NCI-H1417 (cell line): ENCODE measurements at places on chromosomes 12 and 14.

DNA sequence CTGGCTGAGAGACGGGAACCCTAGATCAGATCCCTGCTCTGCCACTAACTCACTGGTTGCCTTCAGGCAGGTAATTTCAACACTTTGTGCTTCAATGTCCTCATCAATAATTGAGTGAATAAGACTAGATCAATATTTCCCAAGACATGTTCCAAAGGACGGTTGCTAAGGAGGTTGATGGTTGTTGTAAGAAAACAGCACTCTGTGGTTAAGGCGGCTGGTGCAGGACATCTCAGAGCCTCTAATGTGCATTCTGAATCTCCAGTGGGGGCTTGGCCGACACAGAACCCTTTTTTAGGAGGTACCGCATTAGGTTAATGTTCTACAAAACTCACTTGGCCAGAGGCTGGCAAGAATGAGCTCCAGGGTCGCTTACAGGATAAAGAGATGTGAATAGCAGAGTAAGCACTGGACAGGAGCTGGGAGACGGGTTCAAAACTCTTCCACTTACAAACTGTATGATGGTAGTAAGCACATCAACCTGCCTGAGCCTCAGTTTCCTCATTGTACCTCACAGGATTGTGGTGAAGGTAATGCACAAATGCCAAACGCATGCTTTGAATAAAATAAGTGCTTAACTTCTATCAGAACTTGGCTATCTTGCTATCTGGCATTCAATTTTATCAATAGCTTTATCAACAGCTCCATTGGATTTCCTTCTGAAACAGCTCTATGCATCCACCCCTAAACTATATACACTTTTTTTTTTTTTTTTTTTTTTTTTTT, 136.9 kb upstream of the PARP11 start:
- no peak for DNase-seq

DNA sequence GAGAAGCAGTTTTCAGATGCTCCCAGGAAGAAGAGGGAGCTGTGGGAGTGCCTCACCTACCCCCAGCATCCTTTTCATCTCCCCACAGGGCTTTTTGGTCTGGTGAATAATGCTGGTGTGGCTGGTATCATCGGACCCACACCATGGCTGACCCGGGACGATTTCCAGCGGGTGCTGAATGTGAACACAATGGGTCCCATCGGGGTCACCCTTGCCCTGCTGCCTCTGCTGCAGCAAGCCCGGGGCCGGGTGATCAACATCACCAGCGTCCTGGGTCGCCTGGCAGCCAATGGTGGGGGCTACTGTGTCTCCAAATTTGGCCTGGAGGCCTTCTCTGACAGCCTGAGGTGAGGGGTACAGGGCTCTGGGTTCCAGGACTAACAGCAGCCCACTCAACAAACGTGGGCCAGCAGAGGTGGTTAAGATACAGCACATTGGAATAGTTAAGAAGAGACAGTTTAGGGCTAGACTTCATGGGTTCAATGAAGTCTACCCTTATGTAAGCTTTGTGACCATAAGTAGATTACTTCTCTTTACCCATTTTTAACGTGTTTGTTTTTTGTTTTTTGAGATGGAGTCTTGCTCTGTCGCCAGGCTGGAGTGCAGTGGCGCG, 1.5 kb downstream of the RDH5 start:
- no peak for DNase-seq

DNA sequence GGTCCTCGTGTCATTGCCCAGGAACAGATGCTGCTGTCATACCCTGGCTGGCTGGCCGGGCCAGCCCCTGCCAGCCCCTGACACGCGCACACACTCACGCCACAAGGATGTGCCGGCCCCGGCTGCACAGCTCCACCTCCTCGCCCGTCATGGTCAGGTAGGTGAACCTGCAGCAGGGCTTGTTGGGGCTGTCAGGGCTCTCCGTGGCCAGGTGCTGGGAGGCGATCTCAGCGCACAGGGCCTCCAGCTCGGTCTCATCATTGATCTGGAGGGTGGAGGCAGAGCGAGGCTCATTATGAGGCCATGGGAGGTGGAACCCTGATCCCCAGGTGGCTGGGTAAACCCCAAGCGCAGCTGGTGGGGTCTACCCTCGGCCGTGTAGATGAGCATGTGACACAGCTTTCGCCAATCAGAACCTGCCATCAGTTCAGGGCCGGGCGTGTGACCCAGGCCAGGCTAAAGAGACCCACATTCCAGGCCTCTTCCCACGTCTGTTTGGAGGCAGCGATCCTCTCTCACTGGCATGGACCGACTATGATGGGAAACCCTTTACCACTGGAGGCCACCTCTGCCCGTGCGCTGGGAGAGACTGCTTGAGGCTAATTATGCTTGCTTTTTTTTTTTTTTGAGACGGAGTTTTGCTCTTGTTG, 38.8 kb downstream of the TRAFD1 start:
- DNase-seq = no peak

GRCh38 chr14:68219407-68219806, 399.8 kb downstream of the RAD51B start:
- DNase-seq = no peak

DNA sequence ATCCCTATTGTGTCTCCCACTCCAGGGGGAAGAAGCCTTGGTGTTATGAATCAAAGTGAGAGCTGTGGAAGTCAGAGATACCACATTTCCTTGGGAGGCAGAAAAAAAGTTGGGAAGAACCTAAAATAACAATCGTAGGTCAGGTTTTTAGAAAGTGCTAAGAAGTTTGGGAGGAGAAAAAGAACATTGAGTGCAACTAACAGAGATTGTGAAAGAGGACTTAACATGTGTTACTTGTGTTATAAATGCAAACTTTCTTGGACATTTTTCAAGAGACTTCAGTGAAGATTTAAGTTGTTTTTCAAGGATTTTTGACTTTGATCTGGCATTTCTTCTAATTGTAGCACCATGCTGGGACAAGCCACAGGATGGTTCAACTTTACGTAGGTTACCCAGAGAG, 7.8 kb upstream of the ERP27 start:
- DNase-seq = no peak

- no peak for DNase-seq
Measured at GRCh38 chr12:54421879-54422250, 2.8 kb upstream of the ITGA5 start.

DNA sequence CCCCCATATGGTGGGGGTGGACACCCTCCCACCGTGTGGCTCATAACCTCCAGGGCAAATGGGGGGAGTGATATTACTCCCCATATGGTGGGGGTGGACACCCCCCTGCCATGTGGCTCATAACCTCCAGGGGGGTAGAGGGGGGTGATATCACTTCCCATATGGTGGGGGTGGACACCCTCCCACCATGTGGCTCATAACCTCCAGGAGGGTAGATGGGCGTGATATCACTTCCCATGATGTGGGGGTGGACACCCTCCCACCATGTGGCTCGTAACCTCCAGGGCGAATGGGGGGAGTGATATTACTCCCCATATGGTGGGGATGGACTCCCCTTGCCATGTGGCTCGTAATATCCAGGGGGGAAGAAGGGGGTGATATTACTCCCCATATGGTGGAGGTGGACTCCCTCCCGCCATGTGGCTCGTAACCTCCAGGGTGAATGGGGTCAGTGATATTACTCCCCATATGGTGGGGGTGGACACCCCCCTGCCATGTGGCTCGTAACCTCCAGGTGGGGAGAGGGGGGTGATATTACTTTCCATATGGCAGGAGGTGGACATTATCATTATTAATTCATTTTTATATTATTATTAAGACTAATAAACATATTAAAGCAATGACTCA, 51.2 kb upstream of the OXA1L start:
- DNase-seq = no peak

DNA sequence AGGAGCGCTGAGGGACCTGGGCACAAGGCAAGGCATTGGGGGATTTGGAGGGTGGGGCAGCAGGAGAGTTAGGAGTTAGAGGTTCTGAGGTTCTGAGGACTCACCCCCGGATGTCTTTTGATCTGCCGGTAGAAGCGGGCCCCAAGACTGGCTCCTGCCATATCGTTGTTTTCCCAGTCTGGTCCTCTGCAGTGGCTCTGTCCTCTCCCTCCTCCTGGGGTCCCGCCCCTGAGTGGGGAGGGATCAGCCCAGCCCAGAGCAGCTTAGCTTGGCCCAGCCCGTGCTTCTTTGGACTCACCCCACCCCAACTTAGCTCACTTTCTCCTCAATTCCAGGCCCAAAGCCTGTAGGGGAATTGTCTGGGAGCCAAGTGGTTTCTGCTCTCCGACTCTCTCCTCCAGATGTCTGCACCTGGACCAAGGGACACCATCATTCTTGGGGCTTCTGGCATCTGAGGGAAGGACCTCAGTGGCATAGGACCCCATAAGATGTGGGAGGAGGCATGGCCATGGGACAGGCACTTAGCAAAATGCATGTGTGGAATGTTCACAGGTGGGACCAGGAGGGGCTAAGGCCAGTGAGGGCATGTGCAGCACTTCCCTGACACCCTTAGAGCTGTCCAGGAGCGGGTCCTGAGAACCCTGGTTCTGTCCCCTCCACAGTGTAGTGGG, 7.5 kb downstream of the SHMT2 start:
- no peak for DNase-seq

DNA sequence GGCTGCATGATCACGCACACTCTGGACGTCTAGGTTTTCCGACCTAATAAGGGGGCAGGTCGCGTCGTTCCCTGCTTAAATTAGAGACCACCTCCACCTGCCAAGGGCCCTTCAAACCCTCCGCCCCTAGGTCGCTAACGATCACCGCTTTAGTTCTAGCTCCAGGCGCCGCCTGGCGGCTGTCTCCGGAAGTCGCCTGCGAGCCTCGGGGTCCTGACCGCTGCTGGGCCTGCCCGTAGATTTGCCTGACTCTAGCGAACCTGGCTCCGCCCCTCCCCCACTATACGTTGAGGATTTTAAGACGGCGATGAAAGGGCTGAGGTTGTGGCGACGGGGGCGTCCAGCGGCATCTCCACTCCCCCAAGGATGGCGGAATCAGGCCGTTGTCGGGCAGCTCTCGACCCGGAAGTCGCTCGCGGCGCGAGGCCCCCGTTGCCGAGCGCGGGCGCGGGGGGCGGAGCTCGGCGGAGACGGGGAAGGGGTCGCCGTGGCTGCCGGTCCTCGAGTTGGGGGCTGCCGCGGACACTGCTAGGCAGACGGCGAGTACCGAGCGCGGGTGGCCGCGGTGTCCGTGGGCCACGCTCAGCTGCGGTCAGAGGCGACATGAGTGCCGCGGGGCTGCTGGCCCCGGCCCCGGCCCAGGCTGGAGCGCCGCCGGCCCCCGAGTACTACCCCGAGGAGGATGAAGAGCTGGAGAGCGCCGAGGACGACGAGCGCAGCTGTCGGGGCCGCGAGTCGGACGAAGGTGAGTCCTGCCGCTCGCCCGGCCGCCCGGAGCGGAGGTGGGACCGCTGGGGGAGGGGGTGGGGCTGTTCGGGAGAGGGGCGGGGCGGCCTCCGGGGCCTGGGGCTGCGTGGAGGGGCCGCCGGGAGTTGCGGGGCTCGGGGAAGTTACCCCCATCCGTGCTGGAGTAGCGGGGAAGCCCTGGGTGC, at the start of gene SUDS3:
SUDS3 (plus strand) TSS at position 467 of the 932 bp plus-strand sequence; CDS start at position 604, 137 bp downstream.
- DNase-seq = peak; percentile 95

- DNase-seq = no peak
Measured at GRCh38 chr12:104709692-104710435, 248.2 kb downstream of the SLC41A2 start.

DNA sequence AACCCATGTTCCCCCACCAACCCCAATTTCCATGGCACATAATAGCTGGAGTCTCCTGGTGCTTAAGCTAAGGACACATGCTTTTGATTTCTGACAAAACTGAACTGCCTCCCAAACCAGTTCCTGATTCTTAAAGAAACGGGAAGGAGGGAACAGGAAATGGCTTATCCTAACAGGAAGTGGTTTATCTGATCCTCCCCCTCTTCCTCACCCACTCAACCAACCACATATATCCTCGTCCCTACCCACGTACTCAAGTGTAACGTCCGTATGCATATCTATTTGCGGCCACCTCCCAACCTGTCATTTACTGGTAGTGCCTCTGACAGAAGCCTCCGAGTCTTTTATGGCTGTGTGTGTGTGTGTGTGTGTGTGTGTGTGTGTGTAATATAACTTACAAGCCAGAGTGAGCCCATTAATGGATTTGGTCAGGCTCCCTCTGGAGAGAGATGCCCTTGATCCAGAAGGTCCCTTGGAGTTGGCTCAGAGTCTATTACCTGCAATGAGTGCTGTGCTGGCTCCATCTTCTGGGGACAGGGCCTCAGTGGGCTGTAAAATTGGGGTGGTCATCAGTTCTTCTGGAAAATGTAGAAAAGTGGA, 7.7 kb downstream of the DAZAP2 start:
- peak; percentile 39 for DNase-seq

DNA sequence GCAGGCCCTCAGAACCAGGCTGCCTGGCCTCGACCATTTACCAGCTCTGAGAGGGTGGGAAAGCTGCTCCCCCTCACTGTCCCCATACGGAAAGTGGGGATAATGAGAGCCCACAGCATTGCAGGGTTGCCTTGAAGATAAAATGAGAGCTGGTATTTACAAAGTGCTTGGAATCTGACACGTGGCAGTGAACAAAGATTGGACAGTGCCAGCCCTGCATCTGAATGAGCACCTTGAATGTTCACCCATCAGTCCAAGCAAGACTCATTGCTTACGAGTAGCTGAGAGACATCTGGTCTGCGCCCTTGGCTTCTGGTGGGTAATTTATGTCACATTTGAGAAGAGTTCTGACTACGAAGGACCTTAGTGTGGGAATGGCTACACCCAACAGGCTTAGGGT, 67.5 kb downstream of the CLMN start:
- DNase-seq = no peak

DNA sequence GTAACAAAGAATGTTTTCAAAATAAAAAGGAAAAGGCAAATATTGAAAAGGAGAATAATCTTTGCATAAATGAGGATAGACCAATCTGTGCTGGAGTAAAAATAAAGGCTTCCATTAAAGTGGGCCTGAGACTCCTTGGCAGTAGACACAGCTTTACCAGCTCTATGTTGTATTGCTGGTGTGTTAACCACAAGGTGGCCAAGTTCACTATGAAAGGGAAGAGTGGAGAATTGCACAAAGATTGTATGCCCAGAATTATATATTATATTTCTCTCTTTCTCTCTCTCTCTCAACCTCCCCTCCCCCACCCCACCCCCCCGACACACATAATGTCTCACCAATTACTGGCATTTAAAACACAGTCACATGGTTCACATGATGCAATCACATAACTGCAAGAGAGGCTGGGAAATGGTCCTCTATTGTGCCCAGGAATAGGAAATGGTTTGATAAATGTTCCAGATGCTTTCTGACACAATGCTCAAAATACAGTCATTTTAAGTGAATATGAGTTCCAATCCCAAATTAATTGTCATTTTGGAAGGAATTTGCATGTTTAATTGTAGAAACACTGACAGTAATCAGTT, 222.6 kb upstream of the SYT1 start:
- DNase-seq = no peak

GRCh38 chr14:104968541-104969401, 9.4 kb downstream of the AHNAK2 start:
- DNase-seq = peak; percentile 8

- DNase-seq = no peak
Measured at GRCh38 chr12:98345308-98345876, 170.0 kb upstream of the TMPO start.

GRCh38 chr14:40682131-40682913, 924.4 kb upstream of the LRFN5 start:
- no peak for DNase-seq

GRCh38 chr12:2679068-2679815, 115.5 kb upstream of the FKBP4 start:
- DNase-seq = no peak
